ENCODE measurements at places on chromosomes 1 and 21. TPM values are rescaled to one million over a fixed set of nuclear protein-coding genes. Genes with fewer than 3 reads are reported as not detected.

TLR5 gene
- 45.7 TPM for polyA plus RNA-seq

CLCA4 gene
- not detected for polyA plus RNA-seq

AGRN gene
- 4.7 TPM for polyA plus RNA-seq

ANP32E gene
- 20.4 TPM for polyA plus RNA-seq

DNA sequence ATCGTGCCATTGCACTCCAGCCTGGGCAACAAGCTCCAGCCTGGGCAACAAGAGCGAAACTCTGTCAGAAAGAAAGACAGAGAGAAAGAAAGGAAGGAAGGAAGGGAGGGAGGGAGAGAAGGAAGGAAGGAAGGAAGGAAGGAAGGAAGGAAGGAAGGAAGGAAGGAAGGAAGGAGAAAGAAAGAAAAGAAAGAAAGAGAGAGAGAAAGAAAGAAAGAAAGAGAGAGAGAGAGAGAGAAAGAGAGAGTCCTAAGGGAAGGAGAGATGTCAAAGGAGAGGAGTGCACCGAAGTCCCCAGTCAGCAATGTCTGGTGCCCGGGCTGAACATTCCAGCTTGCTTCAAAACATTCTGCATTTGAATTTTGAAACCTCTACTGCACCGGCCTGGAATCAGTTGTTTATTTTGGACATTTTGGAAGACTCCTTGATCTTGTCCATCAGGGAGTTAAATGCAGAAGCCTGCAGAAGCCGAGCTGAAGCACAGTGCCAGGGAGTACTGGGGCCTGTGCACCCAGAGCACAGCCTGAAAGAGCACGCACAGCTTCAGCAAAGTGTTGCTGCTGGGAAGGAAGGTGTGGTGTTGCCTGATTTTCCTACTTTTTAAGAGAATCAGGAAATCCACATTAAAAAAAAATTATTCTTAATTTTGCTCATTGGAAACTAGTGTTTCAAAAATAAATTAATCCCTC, 3.7 kb upstream of the IGSF3 start:
- peaks cover 15% of the 10 kb centered on the region for H3K4me1 ChIP-seq
- no peaks in the 10 kb centered on the region for H3K36me3 ChIP-seq
- H3K27ac ChIP-seq, result no peak overlapping the region
- H3K27me3 ChIP-seq, result peaks cover 24% of the 10 kb centered on the region
